ENCODE measurements at places on chromosomes 1 and 21. TPM values are rescaled to one million over a fixed set of nuclear protein-coding genes. Genes with fewer than 3 reads are reported as not detected.

LEFTY1 gene
- 0.14 TPM for total RNA-seq

NUF2 gene
- total RNA-seq = 1.3 TPM

ACKR1 gene
- not detected for total RNA-seq

SYCP1 gene
- total RNA-seq = not detected

EGLN1 gene
- total RNA-seq = 89.3 TPM

SPRR3 gene
- total RNA-seq = not detected

KCNK1 gene
- 6.7 TPM for total RNA-seq

FCRLB gene
- total RNA-seq = 1.1 TPM

KRTAP7-1 gene
- not detected for total RNA-seq

MPL gene
- total RNA-seq = not detected

MXRA8 gene
- 258 TPM for total RNA-seq

C1QC gene
- total RNA-seq = 0.14 TPM

ANKRD34A gene
- 0.18 TPM for total RNA-seq

CRYBG2 gene
- total RNA-seq = under 0.01 TPM

AKR7A3 gene
- 0.37 TPM for total RNA-seq

NECTIN4 gene
- total RNA-seq = 0.37 TPM

HLCS gene
- total RNA-seq = 29.4 TPM

RGS13 gene
- total RNA-seq = 0.14 TPM

HAPLN2 gene
- not detected for total RNA-seq

PGLYRP4 gene
- not detected for total RNA-seq

OR2T8 gene
- not detected for total RNA-seq

DMAP1 gene
- total RNA-seq = 23.7 TPM

RAD54L gene
- 0.43 TPM for total RNA-seq

FAM78B gene
- total RNA-seq = 0.28 TPM

FYB2 gene
- not detected for total RNA-seq

KRTCAP2 gene
- 168 TPM for total RNA-seq

VANGL2 gene
- not detected for total RNA-seq

GABPA gene
- total RNA-seq = 26.9 TPM

CD48 gene
- not detected for total RNA-seq

SLC19A2 gene
- 8.1 TPM for total RNA-seq

ISG20L2 gene
- 7.5 TPM for total RNA-seq

RORC gene
- total RNA-seq = under 0.01 TPM

TOR3A gene
- 28.4 TPM for total RNA-seq

NR0B2 gene
- total RNA-seq = not detected

SYPL2 gene
- 0.46 TPM for total RNA-seq

CLCA4 gene
- total RNA-seq = not detected

LENEP gene
- total RNA-seq = 0.18 TPM

KIF17 gene
- total RNA-seq = 2.9 TPM

DMRTA2 gene
- 0.09 TPM for total RNA-seq

OR14K1 gene
- not detected for total RNA-seq

SPRR2E gene
- total RNA-seq = not detected
